ENCODE measurements at places on chromosomes 6 and 20.

GRCh38 chr6:71333697-71334096 lies 45.1 kb downstream of the OGFRL1 start:
- DNase-seq: no peak

- DNase-seq: no peak
Measured at GRCh38 chr6:107185391-107185970, 70.2 kb upstream of the BEND3 start.

DNA sequence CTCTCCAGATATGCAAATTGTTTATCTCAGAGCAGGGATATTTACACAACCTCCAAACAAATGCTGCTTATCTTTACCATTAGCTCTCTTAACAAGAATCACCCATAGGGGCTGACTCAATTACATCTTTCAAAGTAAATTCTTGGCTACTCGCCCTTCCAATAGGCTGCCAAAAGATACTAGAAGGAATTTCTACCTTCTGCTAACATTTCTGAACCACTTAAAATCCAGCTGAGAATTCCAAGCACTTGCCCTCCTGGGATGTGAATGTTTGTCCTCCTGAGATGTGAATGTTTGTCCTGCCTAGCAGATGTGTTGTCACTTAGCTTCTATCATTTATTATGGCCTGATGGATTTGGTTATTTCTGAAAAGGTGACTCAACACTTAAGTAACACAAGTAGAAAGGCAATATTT lies 388.0 kb downstream of the GJA1 start:
- no peak for DNase-seq

DNA sequence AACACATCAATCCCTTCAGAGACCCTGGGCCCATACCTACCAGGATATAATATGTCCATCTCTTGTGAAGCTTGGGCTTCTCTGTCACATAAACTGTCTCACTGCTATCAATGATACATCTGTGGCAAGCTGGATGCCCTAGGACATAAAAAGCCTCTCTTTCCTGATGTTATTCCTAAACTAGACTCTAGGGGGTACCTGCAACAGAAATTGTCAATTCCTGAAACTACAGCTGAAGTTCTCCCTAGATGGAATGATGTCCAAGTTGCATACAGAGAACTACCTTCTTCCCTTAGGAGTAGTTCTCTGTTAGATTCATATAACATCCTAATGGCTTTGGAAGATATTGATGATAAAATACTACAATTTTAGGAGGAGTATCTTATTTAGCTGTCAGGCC lies 35.8 kb downstream of the TBX18 start:
- no peak for DNase-seq

GRCh38 chr6:128018821-128019220 lies 118.0 kb upstream of the THEMIS start:
- no peak for DNase-seq

GRCh38 chr6:35083507-35083906 lies 57.6 kb downstream of the TCP11 start:
- no peak for DNase-seq

DNA sequence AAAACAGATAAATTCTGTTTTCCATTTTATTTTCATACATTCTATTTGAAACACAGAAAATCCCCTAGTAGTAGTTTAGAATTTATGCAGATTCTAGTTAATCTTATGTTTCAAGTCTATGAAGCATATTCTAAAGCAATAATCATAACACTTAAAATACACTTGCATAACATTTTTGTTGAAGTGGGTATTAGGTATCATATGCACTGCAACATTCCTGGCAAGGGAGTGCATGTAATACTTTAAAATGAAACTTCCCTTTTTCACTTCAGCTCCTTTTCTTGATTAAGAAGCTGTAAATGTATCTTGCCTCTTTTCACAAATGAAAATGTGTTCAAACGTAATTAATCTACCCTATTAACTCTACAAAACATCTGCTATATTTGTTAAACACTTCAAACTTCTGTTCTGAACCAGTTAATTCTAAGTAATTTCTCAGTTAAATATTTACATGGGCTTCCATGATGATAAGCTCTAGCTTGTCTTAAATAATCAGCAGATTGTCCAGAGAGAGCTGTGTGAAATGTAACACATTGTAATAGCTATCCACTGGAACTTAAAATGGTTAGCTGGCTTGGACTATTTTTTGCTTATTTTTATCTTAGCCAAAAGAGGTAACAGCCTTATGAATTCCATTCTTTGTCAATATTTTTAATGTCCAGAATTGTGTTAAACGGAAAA lies 192.8 kb downstream of the COL19A1 start:
- no peak for DNase-seq

- DNase-seq: no peak
Measured at GRCh38 chr6:100134297-100134696, 140.3 kb upstream of the MCHR2 start.

DNA sequence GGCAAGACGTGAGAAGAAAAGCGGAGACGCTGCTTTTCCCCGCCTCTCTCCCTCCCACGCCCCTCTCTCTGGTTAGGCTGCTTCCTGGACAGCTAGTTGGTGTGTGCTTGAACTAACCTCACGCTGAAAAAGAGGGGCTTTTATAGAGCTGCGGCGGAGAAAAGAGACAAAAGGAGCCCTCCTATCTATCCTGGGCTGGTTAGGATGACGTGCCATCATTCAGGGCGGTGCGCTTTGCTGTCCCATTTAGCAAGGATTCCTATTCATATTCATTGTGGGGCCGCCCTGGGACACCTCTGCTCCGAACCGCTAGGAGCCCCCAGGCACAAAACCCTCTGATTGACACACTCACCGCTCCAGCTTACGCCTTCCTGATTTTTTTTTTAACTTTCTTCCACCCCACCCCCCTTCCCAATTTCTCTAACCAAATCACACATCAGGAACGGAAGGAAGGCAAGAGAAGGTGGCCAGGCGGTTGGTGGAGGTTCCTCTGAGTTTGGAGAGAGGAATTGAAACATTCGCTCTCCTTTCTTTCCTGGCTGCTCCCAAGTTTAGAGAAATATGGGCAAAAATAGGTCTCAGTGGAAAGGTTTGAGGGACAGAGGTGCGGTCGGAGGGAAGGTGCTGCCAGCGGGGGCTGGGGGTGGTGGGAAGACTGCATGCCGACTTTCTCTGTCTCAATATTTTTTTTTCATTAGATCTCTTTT lies at the start of gene OLIG3:
Gene OLIG3 (minus strand): TSS at position 114 of the 707 bp plus-strand sequence. CDS start 224 bp downstream, outside the sequence.
- no peak for DNase-seq

GRCh38 chr6:72446430-72446829 lies 175.4 kb upstream of the KCNQ5 start:
- DNase-seq: no peak

DNA sequence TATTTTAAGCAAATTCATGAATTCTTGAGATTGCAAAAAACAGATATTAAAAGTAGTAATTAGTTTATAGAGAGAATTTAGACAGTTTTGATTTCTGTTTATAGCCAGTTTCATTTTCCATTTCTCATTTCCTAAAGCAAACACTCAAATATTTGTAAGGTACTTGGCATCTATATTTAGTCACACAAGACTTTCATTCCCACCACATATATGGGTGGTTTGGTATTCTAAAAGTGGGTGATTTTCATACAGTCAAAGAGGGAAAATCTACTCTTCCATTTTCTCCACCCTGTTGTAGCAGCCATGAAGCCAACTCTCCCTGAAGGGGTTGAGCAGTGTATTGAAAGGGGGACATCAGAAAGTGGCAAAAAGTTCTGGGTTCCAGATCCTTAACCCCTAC lies 181.1 kb upstream of the SUPT3H start:
- no peak for DNase-seq

Data from natural killer cell (primary cell).